ENCODE measurements at places on chromosomes 3 and 15.

GRCh38 chr3:9209777-9210176 lies 39.7 kb downstream of the SRGAP3 start:
- no peak for DNase-seq

DNA sequence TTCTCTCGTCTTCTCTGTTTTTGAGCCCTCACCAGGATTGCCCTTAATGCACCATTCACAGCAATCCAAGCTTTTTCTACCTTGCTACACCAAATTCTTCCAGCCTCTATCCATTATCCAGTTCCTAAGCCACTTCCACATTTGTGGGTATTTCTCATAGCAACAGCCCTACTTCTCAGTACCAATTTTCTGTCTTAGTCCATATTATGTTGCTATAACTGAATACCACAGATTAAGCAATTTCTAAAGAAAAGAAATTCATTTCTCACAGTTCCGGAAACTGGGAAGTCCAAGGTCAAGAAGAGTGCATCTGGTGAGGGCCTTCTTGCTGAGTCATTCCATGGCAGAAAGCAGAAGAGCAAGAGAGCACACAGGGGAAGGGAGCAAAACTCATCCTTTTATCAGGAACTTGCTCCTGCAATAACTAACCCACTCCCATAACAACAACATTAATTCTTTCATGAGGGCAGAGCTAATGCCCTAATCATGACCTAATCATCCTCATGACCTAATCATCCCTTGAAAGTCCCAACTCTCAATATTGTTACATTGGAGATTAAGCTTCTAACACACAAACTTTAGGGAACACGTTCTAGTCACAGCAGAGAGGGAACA lies 9.7 kb upstream of the EIF1B start:
- no peak for DNase-seq

GRCh38 chr15:74319596-74320351 lies 47.7 kb downstream of the CYP11A1 start:
- no peak for DNase-seq

DNA sequence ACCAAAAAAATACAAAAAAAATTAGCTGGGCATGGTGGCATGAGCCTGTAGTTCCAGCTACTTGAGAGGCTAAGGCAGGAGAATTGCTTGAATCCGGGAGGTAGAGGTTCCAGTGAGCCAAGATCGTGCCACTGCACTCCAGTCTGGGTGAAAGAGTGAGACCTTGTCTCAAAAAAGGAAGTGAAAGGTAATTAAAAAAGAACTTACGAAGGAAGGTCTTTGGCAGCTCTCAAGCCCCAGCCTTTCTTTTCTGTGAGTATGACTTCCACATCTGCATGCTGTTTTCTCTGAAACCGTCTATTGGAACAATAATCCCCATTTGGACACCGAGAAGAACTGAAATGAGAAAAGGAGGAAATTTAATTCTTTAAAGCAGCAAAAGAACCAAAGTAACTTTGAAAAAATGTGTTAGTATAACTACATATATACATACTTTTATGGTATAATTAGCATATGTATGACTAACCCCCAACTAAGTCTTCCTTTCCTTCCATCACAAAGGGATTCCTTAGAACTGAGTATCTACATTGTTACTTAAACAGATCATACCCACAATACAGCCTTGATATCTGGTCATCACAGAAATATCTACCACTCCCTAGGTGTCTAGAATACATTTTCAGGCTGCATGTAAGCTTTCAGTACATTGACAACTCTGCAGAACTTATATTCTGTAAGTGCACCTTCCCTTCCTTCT lies 50.1 kb downstream of the SETD2 start:
- no peak for DNase-seq

- DNase-seq: no peak
Observed at GRCh38 chr3:97871186-97871585, 49.4 kb downstream of the CRYBG3 start.

DNA sequence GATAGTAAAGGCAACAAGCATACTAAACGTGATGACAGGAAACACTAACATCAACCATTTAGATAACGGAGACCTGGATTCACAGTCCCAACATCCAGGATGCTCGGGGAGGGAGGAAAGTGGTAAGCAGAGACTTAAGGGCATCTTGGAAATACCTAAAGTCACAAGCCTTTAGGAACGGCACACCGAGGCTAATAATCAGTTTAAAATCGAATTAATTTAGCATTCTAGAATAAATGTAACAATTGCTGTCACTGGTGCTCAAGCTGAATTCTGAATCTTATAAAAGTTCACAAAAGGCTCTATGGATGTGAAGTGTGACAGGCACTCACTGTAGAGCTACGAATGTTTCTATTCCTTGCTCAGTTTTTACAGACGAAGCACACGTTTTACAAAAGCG lies 1.3 kb downstream of the CD47 start:
- no peak for DNase-seq

DNA sequence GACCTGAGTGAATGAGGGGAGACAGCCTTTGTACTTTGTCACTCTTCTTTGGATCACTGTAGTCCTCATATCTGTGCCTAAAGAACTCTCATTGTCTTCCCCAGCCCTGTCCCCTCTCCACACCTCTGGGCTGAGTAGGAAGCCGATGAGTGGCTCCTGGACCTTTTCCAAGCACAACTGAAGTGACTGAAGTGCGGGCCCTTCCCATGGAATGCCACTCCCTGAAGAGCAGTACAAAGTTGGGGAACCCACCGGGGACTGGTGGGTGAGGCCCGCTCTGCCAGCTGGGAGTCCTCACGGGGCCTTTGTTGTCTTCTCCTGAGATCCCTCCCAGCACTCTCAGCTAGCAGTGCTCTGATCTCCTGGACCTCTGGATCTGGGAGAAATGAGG lies 90.1 kb downstream of the AAGAB start:
- no peak for DNase-seq

DNA sequence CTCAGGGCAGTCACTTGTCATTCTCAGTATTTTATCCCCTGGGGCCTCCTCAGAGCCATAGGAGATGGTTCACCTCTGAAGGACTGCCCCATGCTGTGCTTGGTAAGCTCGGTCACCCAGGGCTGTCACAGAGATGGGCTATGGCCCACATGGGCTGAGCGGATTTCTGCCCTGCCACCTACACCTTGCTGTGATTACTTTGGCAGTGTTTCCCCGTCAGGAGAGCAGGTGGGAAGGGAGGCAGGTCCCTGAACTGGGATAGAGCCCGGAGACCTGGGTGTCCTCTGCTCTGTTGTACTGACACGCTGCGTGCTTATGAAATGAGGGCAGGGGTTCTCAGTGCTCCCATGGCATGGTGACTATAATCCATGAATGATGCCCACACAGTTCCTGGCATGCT lies 48.9 kb downstream of the APBA2 start:
- DNase-seq: no peak

GRCh38 chr3:31275583-31275982 lies 257.1 kb upstream of the STT3B start:
- DNase-seq: no peak

- DNase-seq: no peak
Observed at GRCh38 chr3:37402351-37402750, 228.0 kb upstream of the LRRFIP2 start.

DNA sequence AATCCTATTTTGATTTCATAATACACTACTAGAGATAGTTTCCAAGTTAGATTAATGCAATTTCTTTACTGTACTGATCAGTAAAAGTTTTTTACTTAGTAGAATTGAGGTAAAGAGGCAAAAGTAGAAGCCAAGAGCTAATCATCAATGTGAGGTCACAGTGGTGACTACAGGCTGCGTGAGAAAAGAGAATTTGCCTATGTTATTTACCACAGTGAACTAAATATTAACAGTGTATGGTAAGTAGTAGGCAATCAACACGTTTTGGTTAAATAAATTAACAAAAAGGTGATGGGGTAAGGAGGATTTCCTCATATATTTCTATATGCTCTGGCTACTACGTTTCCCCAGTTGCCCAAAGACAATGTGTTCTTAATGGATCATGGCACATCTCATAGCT lies 202.2 kb upstream of the CMC1 start:
- no peak for DNase-seq

DNA sequence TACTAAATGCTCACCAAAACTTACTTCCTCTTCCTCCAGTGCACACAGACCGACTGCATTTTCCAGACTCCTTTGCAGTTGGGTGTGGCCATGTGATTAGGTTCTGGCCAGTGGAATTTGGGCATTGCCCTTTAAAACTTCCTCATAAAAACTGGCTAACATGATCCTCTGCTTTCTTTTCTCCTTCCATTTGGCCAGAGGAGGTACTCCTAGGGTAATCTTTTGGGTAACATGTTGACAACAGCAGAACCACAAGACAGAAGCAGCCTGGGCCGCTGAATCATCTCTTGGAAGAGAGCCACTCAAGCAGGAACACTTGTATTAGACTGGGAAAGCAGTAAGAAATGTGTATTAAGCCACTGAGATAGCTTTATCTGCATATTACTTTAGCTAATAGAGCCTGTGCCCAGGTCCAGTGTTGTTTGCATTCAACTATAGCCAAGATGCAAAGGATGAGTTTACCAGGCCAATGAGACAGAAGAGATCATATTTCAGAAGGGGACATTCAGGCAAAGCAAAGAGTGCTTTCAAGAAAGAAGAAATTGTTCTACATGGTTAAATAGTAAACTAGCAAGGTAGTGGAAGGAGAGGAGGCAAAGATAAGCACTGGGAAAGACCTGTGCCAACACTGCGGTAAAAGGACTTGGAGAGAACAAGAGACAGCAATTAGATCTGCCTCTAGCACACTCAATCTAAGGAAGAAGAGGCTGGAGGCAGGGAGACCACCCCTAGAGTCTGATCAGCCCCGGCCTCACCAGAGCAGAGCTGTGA lies 79.8 kb downstream of the PLCH1 start:
- no peak for DNase-seq

DNA sequence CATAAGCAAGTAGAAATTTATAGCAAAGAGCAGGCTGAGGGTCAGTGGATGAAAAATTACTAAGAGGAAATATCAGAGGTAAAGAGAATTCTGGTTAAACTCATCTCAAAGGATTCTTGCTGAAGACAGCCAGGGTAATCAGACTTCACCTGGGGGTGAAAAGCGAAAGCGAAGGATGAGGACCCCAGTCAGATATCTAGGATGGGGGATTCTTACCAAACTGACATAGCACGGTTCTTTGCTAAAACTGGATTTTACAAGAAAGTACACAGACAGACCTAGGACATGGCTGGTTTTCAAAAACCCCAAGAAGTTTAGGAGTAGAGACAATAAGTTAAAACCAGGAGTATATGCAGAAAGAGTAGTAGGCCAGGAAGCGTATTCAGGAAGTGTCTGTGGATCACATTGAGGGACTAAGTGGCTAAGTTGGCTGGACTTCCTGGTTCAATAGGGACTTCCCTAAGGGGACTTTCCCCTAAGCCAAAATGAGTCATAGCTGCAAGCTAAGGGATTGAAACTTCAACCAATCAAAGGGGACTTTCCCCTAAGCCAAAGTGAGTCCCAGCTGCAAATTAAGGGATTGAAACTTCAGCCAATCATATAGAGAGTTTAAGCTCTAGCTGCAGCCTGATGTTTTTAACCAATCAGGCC lies 2.4 kb upstream of the CFAP91 start:
- DNase-seq: no peak

GRCh38 chr3:126134219-126134975 lies 46.0 kb downstream of the ALDH1L1 start:
- DNase-seq: peak; percentile 59

DNA sequence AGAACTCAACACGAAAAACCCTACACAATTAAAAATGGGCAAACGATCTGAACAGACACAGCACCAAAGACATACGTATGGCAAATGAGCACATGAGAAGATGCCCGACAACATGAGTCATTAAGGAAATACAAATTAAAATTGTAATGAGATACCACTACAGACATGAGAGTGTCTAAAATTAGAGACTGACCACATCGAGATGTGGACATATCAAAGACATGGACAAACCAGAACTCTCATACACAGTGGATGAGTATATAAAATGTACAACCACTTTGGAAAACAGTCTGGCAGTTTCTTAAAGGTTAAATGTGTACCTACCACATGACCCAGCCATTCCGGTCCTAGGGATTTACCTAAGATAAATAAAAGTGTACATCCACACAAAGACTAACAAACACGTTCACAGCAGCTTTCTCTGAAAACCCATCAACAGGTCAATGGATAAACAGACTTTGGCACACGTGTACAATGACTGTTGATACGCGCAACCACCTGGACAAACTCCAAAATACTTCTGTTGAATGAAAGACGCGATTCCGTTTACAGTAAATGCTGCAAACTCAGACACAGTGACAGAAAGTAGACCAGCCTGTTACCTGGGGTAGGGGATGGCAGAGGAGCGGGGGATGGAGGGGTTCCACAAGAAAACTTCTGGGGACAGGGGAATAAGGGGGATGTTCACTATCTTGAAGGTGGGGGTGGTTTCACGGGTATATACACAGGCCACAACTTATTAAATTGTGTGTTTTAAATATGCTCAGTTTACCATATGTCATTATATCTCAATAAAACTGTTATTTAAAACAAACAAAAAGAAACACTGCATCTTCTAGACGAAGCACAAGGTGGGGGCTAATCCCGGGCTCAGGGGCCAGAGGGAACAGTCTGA lies 2.1 kb downstream of the TNK2 start:
- DNase-seq: no peak

DNA sequence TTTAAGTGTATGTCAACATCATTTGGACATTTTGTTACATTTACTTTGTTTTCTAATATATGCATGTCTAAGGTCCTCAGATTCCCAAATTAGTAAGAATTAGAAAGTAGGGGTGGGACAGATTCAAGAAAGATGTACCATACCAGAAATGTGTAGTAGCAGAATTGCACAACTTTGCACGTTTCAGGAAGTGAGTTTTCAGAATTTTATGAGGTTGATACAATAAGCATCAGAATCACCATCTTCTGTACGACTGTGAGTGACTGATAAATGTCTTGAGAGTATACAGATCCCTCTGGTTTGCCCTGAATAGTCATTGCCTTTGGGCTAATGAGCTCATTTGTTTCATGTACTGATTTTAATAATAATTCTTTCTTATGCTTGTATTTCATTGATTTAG lies 9.3 kb downstream of the ARIH2 start:
- DNase-seq: no peak

GRCh38 chr15:28876131-28876844 lies 9.5 kb upstream of the APBA2 start:
- DNase-seq: no peak

- no peak for DNase-seq
Observed at GRCh38 chr15:101105059-101105891, 146.6 kb downstream of the CHSY1 start.

DNA sequence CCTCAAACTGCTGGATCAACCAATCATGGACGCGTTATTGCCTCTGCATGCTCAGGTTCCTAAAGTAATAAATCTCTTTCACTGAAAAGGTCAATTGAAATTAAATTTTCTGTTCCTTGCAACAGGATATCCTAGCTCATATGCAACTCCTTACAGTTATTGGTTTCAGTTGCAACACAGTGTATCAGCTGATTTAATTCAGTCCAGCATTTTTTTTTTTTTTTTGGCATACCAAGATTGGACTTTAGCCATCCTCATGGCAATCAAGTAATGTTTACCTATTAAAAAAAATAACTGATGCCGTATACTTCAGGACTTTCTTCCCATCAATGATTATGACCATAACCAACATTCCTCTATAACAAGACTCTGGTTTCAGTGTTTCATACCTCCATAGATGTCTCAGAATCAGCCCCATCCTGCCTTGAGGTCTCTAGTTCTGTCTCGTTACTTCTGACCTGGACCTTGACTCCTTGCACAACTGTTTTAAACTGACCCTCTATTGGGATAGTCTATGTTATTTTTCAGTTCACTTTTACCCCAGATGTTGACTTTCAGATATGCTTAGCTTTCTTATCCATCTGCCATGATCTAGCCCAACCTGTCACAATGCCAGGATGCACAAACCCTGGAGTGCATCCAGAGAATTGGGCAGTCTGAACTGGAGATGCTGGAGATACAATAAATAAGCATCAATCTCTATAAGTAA lies 265.0 kb upstream of the GADL1 start:
- DNase-seq: no peak

GRCh38 chr15:33671456-33671855 lies 296.8 kb upstream of the CHRM5 start:
- DNase-seq: no peak

Measured in NCI-H2171 (cell line).